ENCODE measurements at places on chromosomes 6 and 20.

- DNase-seq, result no peak
Observed at GRCh38 chr6:137640086-137640485, 145.9 kb upstream of the OLIG3 start.

- no peak for DNase-seq
Observed at GRCh38 chr6:107079429-107079828, 35.9 kb downstream of the BEND3 start.

GRCh38 chr6:10297832-10298231, 117.0 kb downstream of the TFAP2A start:
- DNase-seq, result no peak

DNA sequence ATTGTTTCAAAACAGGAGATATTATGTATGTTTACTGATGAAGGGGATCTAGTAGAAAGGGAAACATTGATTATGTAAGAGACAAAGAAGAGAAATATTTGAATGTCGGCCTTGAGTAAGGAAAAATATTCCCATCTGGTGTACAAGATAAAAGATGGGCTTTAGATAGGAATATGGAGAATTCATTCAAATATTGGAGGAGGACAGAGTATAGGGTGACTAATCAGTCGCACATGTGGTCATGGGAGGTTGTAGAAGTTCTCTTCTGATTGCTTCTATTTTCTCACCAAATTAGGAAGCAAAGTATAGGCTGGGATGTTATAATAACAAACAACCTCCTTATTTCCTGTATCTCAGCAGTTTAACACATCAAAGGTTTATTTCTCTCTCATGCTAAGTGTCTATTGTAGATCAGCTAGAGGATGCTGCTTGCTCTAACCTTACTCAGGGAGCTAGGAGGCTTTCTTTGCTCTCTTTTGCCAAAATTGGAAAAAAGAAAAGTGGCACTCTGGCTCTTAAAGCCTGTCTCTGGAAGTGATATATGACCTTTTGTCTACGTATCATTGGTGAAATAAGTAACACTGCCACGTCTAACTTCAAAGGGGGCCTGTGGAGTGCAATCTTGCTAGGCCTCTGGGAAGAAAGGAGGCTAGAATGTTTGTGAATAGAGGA, 1.2 kb upstream of the HDDC2 start:
- DNase-seq, result no peak
